Heart left ventricle (tissue), 16 donors: ENCODE measurements at places on chromosomes 7 and 10. TPM values are rescaled to one million over a fixed set of nuclear protein-coding genes. Genes with fewer than 3 reads are reported as not detected.

Gene CDC14C
- not detected for total RNA-seq

Gene CUBN
- 0.63 TPM for total RNA-seq

- H3K4me1 ChIP-seq = no peaks in the 10 kb centered on the region
- no peak for DNase-seq
- no peak overlapping the region for H3K4me3 ChIP-seq
- no peaks in the 10 kb centered on the region for H3K36me3 ChIP-seq
Observed at GRCh38 chr10:57338823-57339558, 928.7 kb downstream of the IPMK start.

Gene TECPR1
- total RNA-seq = 33.0 TPM

- H3K27me3 ChIP-seq = no peaks in the 10 kb centered on the region
- H3K27ac ChIP-seq = peak overlapping the region; percentile 50
- no peaks in the 10 kb centered on the region for H3K36me3 ChIP-seq
- H3K4me1 ChIP-seq = peaks cover 16% of the 10 kb centered on the region
- no peak for DNase-seq
Observed at GRCh38 chr10:58781873-58782488, 269.3 kb downstream of the BICC1 start.

DNA sequence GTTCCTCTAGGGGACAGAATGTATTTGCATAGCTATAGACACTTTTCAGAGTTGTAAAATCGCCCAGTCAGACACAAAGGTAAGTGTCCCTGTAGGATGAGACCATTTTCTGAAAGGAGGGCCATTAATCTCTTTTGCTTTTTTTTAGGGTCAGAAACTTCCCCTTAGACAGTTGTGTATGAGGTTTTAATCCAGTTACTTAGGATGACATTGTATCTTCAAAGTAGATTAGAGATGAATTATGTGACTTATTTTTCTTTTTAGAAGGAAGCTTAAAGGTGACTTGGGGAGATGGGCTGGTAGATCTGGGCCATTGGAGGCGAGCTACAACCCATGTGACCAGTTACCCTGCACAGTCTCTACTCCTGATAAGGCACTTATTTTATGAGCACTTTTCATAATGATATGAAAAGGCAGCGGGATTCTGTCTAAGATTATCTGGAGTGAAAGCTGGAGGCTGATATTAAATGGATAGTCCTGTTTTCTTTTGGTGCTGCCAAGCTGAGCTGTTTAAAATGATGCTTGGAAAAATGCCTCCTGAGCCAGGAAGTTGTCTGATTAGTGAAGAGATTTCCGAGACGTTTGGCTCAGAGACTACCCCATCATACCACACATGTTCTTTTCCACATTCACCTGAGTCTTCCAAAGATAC lies 264.3 kb downstream of the AUTS2 start:
- H3K27me3 ChIP-seq = no peaks in the 10 kb centered on the region
- no peaks in the 10 kb centered on the region for H3K4me1 ChIP-seq
- no peaks in the 10 kb centered on the region for H3K36me3 ChIP-seq
- H3K27ac ChIP-seq = no peak overlapping the region

DNA sequence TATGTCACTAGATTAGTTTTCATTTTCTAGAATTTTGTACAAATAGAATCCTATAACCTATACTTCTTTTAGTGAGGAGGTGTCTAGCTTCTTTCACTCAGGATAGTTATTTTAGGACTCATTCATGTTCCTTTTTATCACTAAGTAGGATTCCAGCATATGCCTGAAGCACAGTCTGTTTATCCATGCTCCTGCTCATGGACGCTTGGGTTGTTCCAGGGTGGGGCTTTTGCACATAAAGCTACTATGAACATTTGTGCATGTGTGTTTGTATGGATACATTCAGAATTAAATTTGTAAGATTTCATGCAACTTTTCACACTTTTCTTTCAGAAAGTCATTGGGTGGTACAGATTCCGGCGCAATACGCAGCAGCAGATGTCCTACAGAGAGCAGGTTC lies 24.6 kb downstream of the ABRAXAS2 start:
- H3K4me1 ChIP-seq = no peaks in the 10 kb centered on the region
- H3K27ac ChIP-seq = no peak overlapping the region

- H3K27ac ChIP-seq = no peak overlapping the region
- no peaks in the 10 kb centered on the region for H3K36me3 ChIP-seq
- H3K27me3 ChIP-seq = no peaks in the 10 kb centered on the region
- no peak for DNase-seq
- no peak overlapping the region for H3K4me3 ChIP-seq
Observed at GRCh38 chr10:75620356-75620755, 188.9 kb downstream of the LRMDA start.

DNA sequence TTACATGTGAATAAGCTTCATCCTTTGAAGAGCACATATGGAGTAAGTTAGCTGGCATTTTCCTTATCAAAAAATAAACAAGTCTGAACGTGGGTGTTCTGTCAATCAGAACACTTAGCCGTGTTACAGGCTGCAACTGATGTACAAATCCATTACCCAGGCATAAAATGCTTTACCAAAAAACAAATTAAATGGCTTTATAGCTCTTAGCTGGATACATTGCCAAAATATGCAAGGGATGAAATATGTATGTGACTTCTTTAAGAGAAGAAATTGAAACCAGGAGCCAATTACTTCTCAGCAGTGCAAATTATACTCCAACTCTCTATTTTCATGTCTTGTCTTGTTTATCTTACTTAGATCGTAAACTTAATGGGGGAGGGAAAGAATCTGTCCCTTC lies 214.8 kb downstream of the DGKB start:
- H3K27ac ChIP-seq = no peak overlapping the region
- H3K4me3 ChIP-seq = no peak overlapping the region
- no peak for DNase-seq
- no peaks in the 10 kb centered on the region for H3K4me1 ChIP-seq

Gene COL26A1
- not detected for total RNA-seq

DNA sequence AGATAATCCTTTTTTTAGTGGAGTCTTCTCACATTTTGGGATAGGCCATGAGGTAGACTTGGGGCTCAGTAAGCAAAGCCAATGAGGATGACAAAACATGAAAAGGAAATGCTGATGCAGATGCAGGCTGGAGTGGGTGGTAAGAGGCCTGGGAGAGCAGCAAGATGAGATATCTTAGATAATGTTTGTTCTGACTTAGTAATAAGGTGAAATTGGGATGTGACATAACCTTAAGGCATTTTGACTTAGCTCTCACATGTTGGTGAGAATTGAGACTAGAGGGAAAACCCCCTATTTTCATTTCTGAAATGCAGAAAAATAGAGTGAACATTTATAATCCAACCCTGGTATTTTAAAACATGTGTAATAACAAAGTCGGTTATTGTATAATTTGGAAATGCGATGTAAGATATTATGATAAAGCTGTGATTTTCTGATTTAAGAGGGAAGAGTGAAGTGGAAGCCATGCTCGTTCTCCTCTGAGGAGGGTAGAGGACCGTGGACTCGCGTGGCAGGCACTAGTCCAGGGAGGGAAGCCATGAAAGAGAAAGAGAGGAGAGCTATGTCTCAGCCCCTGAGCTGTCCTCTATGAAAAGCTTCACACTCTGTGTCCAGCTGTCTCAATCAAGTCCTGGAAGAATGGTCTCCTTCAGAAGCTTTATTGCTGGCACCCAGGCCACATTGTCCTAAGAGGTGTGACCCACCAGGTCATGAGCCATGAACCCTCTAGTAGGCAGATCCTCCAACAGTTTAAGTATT lies 57.3 kb downstream of the ST7 start:
- no peaks in the 10 kb centered on the region for H3K36me3 ChIP-seq
- DNase-seq = no peak
- H3K4me1 ChIP-seq = peaks cover 51% of the 10 kb centered on the region
- H3K27me3 ChIP-seq = no peaks in the 10 kb centered on the region
- H3K27ac ChIP-seq = no peak overlapping the region

Gene PRXL2A
- 79.1 TPM for total RNA-seq

DNA sequence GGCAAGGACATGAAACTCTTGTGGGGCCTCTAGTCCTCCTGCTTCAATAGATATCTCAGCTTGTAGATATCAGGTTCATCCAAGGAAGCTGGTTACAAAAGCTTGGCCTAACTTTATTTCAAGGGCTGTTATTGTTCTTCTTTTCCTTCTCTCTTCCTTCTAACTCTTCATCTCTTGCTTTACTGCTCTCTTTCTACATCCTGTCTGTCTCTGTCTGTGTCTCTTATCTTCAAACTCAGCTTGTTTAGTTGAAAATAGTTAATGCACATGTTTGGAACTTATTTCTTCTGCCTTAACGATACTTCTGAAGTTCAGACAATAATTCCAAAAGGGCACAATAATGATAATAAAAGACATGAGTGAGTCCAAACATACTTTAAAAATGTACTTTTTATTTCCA lies 393.9 kb downstream of the NXPH1 start:
- no peak for DNase-seq
- H3K4me1 ChIP-seq = no peaks in the 10 kb centered on the region
- no peak overlapping the region for H3K4me3 ChIP-seq
- no peak overlapping the region for H3K27ac ChIP-seq
